Osteoblast (primary cell): ENCODE measurements at places on chromosomes 1 and 21.

DNA sequence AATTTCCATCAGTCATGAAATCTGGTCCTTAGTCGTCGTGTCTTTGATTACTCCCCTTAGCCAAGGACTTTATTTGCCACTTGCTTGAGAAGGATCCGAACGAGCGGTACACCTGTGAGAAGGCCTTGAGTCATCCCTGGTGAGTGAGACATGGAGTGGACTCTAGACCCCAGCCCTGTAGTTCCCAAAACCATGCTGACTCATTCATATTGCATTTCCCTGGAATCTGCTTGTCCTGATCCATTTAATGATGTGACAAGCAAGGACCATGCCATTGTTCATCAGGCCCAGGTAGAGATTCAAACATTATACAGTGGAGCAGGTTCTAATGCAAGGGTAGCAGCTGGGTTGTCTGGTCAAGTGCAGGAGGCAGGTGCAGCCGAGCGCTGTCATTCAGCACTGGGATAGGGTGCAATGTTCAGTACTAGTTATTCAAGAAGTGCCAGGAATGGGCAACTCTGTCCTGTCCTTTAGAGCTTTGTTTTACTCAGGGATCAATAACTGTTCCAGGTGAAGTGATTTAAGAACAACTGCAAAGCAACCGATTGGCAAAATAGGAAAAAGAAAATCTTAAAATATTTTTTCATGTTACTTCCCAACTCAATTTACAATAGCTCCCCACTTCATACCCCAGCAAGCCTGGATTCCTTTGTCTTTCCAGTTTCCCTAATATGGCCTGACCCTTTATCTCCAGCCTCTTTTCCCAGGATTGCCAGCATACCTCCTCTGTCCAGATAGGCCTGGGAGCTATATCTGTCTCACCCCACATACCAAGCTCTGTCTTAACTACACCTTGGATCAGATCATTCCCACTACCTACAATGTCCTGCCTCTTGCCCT, 26.5 kb downstream of the CAMK1G start:
- DNase-seq, result no peak

DNA sequence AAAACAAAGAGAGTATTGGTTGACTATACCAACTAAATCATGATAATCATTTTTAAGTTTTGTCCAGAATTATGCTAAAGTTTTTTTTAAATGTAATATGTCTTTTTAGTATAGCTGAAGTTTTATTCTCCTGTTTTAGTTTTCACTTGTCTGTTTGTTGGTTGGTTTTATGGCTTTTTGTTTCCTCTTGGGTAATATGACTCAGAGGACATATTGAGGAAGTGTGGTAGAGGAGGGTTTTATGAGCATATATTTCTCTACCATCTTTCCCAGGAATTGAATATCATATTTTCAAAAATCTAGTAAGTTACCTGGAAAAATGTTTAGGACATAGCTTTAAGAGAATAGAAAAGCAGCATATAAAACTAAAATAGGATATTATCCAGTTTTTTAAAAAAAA, 68.6 kb upstream of the MCOLN3 start:
- peak; percentile 75 for DNase-seq

- no peak for DNase-seq
These were observed 317.9 kb upstream of the AJAP1 start for GRCh38 chr1:4336507-4336906.

GRCh38 chr1:78833491-78833890, 173.0 kb downstream of the ADGRL4 start:
- DNase-seq, result peak; percentile 52

DNA sequence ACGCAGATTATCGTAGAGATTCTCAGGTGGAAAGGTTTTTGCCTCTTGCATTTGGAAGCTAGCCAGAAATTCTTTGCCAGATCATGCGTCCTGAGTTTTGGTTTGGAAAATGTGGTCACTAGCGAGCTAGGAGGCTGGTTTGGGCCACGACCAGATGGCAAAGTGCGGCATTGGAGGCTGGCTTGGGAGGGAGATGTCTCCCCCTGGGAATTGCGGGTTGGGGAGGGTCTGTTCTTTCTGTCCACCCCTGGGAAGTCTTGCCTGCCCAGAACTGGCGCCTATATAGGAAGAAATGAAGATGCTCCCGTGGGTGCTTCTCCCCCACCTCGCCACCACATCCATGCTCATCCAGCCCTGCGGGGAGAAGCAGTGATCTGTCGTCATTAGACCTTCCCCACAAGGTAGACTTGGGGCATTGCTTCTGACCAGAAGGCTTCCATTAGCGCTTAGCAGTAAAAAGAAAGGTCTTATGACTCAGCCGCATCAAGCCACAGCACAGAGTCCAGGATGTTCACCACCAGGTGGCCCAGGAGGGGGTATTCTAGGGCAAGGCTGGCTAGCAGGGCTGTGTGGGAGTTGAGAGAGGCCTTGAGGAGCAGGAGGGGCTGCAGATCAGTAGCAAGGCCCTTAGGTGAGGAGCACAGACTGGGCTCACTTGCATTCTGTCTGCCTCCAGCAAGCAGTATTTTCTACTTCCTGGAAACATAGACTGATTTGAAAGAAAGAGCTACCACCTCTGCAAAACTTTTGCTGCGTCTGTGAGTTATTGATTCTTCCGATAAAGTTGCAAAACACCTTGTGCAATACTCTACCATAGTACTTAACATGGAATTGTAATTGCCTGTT, 1.5 kb upstream of the PTP4A2 start:
- DNase-seq, result peak; percentile 96

GRCh38 chr1:3275471-3276340, 178.8 kb upstream of the ARHGEF16 start:
- DNase-seq, result peak; percentile 98

- no peak for DNase-seq
These were observed 21.2 kb downstream of the C21orf91 start for GRCh38 chr21:17797967-17798366.

DNA sequence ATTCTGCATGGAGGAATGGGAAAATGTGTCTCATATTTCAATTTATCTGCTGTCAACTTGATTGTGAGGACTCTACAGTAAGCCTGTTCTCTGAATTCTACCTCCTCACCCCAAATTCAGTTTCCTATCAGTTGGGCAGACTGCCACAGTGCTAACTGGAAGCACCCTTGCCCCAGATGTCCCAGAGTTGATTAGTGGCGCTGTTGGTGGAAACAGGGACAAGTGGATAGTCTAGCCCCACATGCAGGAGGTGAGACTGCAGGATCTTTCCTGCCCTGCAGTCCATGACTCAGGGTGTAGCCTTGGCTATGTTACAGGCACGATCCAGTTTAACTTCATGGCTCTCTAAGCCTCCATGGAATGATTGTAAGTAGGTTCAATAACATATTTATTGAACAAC, 22.1 kb downstream of the ADAM30 start:
- DNase-seq, result no peak

GRCh38 chr1:228094432-228095016, 8.6 kb downstream of the C1orf35 start:
- no peak for DNase-seq

DNA sequence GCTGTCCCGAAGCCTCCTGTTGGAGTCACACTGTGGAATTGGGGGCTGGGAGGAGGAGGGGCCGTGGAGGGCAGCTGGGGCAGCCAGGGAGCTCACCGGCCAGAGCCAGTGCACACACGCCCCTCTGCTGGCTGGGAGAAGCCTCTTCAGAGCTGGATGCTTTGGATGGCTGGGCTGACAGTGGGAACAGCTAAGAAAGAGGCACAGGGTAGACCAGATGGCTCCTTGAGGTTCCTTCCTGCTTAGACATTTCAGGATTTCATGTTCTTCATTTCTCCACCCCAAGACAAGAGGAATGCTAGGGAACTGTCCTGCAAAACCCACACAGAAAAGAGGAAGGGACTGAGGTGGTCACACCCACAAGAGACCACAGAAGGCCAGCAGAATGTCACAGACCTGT, 254.8 kb upstream of the VAMP3 start:
- peak; percentile 77 for DNase-seq

GRCh38 chr1:57530206-57530910, 106.5 kb upstream of the DAB1 start:
- DNase-seq, result no peak

GRCh38 chr1:35324486-35324885, 56.0 kb downstream of the ZMYM4 start:
- DNase-seq, result no peak

GRCh38 chr1:221696027-221696426, 45.9 kb downstream of the DUSP10 start:
- DNase-seq, result no peak

DNA sequence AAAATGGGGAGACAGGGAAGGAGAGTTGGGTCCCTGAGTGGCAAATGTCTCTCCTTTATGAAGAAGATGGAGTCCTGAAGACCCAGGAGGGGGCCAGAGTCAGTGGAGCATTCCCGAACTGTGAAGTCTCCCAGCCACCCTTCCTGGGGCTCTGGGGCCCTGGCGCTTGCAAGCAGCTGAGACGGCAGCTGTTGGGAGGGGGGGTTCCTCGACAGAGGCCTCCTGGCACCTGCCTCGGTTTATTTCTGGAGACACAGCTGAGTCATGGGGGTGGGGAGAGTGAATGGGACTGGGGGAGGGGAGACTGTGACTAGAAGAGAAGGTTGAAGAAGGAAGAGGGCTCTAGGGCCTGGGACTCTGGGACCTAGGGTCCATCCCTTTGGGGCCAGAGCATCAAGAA, 14.0 kb downstream of the NES start:
- peak; percentile 85 for DNase-seq

DNA sequence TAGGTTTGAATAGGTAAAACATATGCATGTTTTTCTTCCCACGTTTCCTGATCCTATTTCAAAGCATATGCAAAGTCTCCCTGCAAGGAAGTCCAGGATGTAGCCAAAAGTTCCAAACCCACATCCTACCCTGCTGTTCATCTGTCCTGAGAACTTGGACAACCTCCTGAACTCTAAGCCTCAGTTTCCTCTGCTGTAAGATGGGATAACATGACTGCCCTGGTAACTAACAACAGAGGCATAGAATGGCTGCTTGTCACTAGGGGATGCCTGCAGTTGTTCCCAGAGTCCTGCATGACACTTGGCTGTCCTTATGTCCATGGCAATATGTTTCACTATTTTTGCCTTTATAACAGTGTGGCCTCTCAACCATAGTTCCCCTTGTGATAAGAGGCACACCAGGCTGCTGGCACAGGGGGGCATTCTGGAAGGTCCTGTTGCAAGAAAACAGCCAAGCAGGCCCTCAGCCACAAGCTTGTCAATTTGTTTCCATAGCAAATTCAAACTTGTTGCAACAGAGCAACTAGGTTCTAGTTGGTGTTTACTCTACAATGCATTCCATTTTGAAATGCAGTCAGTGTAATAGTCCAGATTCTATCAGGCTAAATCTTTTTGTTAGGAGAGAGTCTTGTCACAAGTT, 1.5 kb upstream of the HDGF start:
- no peak for DNase-seq

DNA sequence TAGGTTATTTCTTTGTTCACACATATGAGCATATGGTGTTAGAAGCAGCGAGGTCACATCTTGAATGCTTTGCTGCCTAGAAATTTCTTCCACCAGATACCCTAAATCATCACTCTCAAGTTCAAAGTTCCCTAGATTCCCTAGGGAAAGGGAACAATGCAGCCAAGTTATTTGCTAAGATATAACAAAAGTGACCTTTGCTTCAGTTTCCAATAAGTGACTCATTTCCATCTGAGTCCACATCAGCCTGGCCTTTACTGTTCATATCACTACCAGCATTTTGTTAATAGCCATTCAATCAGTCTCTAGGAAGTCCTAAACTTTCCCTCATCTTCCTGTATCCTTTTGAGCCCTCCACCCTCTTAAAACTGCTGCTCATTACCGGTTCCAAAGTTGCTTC, 1502.5 kb downstream of the KCNT2 start:
- DNase-seq, result no peak

- no peak for DNase-seq
These were observed 52.5 kb upstream of the AJAP1 start for GRCh38 chr1:4601941-4602340.

DNA sequence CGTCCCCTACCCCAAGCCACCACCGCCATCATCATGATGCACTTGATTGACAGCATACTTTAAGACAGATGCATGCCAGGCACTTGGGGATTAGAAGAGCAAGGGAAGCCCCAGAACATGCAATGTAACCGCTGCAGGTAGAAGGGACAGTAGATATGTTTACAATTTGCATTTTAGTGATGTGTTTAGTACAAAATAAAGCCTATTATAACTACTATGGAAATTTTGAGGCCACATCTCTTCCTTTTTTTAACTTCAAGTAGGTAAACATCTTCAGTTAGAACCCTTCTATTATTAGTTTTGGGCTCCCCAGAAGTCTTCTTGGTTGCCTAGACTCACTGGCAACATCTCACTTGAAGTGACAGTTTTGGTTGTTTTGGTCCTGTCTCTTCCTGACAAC, 25.3 kb downstream of the CR1L start:
- DNase-seq, result no peak

DNA sequence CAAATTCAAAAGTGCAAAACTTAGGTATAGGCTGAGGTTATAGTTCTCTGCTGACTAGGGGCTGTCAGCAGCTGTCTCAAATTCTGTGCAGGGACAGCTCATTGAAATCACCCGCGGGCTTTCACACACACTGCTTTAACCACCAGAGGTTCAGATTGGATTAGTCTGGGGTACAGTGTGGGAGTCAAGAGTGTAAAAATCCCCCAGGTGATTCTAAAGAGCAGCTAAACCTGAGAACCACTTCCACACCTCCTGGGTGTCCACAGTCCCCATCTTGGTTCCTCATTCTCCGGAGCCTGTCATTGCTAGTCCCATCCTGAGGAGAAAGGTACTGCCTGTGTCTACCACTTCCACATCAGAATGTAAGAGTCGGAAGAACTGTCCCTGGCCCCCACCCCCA, 9.9 kb upstream of the TDRD10 start:
- no peak for DNase-seq

- no peak for DNase-seq
These were observed 23.8 kb upstream of the SAMSN1 start for GRCh38 chr21:14569868-14570267.

DNA sequence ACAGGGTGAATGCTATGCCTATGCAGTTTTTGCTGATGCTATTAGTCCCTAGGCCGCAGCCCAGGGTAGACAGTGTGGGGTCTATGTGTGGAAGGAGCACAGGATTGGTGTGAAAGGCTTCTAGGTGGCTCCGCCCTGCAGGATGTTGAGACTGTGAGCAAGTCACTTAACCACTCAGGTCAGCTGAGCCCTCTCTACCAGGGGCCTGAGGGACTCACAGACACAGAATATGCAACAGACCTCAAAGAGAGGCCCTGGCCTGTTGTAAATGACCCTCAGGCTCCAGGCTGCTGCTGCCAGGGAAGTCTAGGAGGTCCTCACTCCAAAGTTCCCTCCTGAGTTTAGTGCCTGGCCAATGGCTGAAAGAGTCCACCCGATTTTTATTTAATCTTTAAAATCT, 11.0 kb downstream of the NHLH2 start:
- DNase-seq, result peak; percentile 85
